ENCODE measurements at places on chromosomes 4 and X. TPM values are rescaled to one million over a fixed set of nuclear protein-coding genes. Genes with fewer than 3 reads are reported as not detected.

DNA sequence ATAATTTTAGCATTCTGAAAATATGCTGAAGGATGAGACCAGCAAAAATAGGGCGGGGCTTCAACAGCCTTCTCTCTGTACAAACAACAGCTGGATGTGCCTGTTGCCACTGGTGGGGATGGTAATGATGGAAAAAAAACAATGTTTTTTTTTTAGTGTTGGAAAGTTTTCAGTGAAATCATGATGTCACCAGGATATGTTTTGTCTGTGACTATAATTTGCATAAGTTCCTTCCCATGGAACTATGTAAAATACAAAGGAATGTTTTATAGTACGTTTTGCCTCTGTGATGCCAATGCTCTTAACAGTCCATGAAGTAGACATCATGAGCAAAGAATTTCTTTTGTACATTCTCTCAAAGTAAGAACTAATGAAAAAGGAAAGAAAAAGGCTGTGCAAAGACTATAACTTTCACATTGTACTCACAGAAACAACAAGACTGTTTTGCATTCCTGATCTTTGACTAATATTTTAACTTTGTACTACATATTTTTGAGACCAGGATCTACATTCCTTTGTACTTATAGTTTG is 589.7 kb downstream of the SPRY1 start:
- peak; percentile 95 for DNase-seq

- no peak for DNase-seq
These were observed 4.0 kb downstream of the PLP2 start for GRCh38 chrX:49175435-49176274.

GRCh38 chr4:73853246-73853704 is at the start of gene PF4V1:
PF4V1 (plus strand) TSS chr4:73853296; CDS start chr4:73853363, 67 bp downstream.
- no peak for DNase-seq

GRCh38 chrX:74325130-74326059 is 21.4 kb downstream of the ZCCHC13 start:
- DNase-seq = no peak

GRCh38 chr4:1379351-1379781 is 26.9 kb downstream of the NKX1-1 start:
- no peak for DNase-seq

DNA sequence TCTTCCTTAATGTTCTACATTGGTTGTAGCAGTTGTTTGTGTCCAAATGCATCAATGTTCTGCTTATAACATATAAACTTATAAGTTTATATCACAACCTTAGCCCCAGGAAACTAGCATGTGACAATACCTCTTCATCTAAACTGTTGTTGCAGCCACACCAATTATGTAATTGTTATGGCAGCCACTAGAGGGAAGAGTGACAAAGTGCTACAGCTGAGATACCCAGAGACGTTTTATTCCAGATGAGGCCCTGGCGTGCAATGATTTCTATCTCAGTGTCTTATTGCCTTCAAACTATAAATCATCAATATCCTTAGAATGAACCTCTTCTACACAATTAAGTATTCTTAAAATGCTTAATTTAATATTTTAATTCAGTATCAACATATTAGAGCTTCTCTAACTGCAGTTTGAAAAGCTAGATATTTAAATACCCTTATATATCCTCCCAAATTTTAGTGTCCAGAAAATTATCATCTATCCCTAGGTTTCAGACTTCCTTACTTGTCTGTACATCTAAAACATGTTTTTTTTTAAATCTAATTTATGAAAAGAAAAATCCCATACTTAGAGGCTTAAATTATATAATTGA is 171.6 kb downstream of the PCDH10 start:
- DNase-seq = peak; percentile 20

DNA sequence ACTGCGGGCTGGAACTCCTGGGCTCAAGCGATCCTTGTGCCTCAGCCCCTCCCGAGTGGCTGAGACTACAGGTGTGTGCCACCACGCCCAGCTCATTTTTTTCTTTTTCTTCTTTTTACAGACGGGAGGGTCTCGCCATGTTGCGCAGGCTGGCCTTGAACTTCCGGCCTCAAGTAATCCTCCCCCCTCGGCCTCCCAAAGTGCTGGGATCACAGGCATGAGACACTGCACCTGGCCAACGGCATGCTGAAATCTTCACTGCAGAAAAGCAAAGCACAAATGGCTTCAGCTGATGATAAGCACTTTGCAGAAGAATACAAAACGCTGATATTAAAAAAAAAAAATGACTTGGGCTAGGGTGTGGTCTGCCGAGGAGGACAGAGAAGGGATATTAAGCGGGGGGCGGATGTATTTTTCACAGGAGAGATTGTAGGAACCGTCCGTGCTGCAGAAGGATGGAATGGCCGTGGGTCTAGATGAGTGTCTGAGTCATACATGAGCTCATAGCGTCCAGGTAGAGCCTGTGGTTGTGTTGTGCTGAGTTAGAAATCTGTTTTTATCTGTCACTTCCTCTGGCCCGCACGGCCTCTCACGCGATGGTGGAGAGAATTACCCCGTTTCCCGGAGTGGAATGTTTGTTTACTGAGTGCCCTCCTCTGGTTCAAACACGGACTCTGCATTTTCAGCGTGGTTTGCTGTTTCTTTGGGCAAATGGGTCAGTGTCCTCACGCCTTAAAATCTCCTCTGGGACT is 8.5 kb upstream of the AKAP17A start:
- no peak for DNase-seq

- DNase-seq = no peak
These were observed 14.4 kb downstream of the UVSSA start for GRCh38 chr4:1361431-1361830.

- no peak for DNase-seq
These were observed 43.2 kb upstream of the IGSF1 start for GRCh38 chrX:131332331-131332730.

- peak; percentile 3 for DNase-seq
These were observed 339.7 kb upstream of the PCDH7 start for GRCh38 chr4:30380404-30380998.

DNA sequence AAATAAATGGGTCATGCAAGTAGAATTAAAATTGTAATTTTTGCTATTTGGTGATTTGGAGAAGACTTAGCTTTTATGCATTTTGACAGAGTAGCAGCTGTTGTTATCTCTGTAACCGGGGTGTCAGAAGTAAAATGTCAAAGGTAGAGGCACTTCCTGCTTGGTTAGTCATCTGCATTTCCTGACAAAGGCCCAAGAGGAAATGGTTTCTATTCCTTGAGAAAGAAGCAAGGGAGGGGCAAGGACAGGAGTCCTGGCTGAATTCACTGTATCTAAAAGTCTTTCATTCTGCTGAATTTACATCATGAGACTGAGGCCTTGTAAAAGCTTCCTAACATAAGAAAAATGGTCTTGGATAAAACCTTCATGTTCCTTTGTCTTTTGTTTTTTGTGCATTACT is 550.9 kb upstream of the BOD1L1 start:
- peak; percentile 60 for DNase-seq

GRCh38 chr4:169094656-169095231 is 84.7 kb upstream of the CBR4 start:
- no peak for DNase-seq

- peak; percentile 50 for DNase-seq
These were observed 32.1 kb upstream of the GK start for GRCh38 chrX:30620980-30621618.

DNA sequence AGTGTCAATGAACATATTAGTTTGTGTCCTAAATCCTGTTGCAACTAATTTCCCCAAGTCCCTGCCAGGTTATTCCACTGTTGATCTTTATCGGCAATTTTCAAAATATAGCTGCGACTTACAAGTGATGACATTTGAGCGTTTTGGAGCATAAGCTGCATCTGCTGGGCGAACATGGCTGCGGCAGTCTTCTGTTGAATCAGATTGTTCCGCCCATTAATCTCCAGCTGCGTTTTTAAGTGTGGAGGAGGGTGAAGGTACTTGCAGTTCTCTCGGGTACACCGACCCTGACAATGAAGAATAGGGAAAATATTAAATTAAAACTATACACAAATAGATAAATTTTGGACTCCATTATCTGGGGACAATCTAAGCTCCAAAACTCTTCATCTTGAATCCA is 82.7 kb downstream of the MBNL3 start:
- no peak for DNase-seq

DNA sequence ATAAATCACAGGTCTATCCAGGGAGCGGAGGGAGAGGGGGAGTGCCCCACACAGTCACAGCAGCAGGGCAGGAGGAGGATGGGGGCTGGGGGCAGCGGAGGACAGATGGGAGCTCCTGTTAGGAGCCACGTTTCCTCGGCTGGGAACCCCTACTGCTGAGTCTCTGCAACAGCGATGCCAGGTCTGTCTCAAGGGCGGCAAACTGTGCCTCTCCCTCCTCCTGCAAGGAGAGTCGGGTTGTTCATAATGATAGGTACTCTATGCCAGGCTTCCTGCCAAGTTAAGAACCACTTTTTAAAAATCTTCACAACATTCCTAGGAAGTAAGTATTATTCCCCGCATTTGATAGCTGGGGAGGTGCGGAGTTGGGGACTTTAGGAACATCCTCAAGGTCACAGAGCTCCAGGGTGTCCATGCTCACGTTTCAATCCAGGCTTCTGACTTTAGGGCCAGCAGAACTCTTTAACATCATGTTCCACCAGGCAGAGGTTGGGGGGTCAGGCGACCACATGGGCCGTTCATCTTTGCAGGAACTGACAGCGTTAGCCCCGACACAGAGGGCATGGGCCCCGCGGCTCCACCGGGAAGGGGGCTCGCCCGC is 98.3 kb upstream of the MAML3 start:
- DNase-seq = peak; percentile 37

GRCh38 chrX:47178337-47178736 is 15.3 kb upstream of the UBA1 start:
- no peak for DNase-seq

The CSAG2 gene
- not detected for total RNA-seq

The SYAP1 gene
- 16.3 TPM for total RNA-seq

The BTC gene
- 7.1 TPM for total RNA-seq

The CSN1S1 gene
- total RNA-seq = not detected

The BCOR gene
- total RNA-seq = 21.0 TPM

The TIMM17B gene
- total RNA-seq = 33.7 TPM

The ITGB1BP2 gene
- total RNA-seq = 140 TPM

The GYPE gene
- 1.2 TPM for total RNA-seq

The WDR17 gene
- total RNA-seq = 0.22 TPM

The ZFP42 gene
- total RNA-seq = under 0.01 TPM

The MAP3K15 gene
- total RNA-seq = 0.13 TPM

The PRRG1 gene
- 12.1 TPM for total RNA-seq

The GYPB gene
- total RNA-seq = 5.3 TPM

The NSD2 gene
- 43.2 TPM for total RNA-seq
